ENCODE measurements at places on chromosomes 12 and 14. TPM values are rescaled to one million over a fixed set of nuclear protein-coding genes. Genes with fewer than 3 reads are reported as not detected.

SLC17A8 gene
- not detected for total RNA-seq

GALC gene
- 0.40 TPM for total RNA-seq

ACRBP gene
- total RNA-seq: 0.77 TPM

RHOJ gene
- total RNA-seq: not detected

DBX2 gene
- total RNA-seq: not detected

CLMN gene
- 3.5 TPM for total RNA-seq
